ENCODE measurements at places on chromosomes 2 and 18.

- DNase-seq = no peak
Observed at GRCh38 chr2:127365211-127365643, 22.5 kb downstream of the MAP3K2 start.

GRCh38 chr2:172710584-172711047 lies 25.0 kb upstream of the RAPGEF4 start:
- peak; percentile 30 for DNase-seq

GRCh38 chr2:162215162-162215561 lies 28.1 kb downstream of the FAP start:
- DNase-seq = no peak

GRCh38 chr2:39210846-39211245 lies 32.9 kb downstream of the CDKL4 start:
- no peak for DNase-seq

GRCh38 chr2:27885661-27886060 lies 4.5 kb downstream of the RBKS start:
- no peak for DNase-seq

DNA sequence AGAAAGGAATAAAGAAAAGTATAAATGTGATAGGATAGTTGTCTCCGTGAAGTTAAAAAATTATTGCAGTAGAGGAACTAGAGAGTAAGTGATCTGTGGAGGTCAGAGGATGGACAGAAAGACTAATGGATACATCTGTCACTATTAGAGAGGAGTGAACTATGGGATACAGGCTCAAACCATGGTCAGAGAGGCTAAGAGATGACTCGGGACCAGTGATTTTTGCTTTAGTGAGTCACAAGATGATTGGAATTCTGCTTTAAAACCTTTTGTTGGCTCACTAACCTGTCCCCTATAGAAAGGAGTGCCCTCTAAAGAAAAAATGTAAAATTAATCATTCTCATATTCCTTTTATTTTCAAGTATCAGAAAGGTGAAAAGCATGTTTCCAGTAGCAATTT lies 30.3 kb downstream of the ALMS1 start:
- no peak for DNase-seq

GRCh38 chr2:214127571-214127970 lies 283.3 kb upstream of the VWC2L start:
- DNase-seq = no peak

- no peak for DNase-seq
Observed at GRCh38 chr2:113230531-113230930, 48.2 kb downstream of the PAX8 start.

GRCh38 chr2:191676790-191677645 lies 918 bp upstream of the NABP1 start:
- DNase-seq = peak; percentile 71

GRCh38 chr2:152924722-152925121 lies 206.3 kb downstream of the ARL6IP6 start:
- DNase-seq = peak; percentile 40

- DNase-seq = no peak
Observed at GRCh38 chr2:216533609-216534008, 35.0 kb downstream of the RPL37A start.

DNA sequence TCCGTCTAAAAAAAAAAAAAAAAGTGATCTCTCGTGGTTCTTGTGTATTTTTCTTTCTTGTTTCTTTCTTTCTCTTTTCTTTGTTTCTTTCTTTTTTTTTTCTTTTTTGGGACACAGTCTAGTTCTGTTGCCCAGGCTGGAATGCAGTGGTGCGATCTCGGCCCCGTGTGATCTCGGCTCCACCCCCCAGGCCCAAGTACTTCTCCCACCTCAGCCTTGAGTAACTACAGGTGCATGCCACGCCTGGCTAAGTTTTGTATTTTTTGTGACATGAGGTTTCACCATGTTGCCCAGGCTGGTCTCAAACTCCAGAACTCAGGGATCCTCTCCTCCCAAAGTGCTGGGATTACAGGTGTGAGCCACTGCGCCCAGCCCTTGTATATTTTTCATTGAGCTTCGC lies 91.4 kb downstream of the TMEM237 start:
- no peak for DNase-seq

DNA sequence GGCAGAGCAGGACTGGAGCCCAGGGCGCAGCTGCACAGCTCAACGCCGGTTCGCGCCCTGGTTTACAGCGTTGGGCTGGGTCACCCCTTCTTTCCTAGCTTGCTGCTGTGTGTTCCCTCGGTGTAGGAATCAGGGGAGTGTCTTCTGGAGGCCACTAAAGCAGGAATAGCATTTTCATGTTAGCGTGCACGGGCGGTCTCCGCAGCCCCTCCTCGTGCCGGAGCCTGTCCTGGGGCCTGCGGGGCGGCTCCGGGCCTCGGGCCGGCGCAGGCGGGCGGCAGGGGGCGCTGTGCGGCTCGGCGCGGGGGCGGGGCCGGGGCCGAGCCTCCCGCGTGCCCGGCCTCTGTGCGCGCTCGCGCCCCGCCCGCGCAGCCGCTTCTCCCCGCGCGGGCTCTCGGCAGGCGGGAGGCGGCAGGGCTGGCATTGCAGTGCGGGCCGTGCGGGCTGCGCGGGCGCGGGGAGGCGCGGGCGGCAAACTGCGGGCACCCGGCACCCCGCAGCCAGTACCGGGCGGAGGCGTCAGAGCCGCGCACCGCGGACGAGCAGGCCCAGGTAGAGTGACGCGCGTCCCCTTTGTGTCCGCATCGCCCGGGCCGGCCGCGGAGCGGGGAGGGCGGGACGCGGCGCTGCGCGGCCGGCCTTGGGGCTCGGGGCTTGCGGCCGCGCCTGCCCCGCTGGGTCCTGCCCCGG lies at the start of gene RNF144A:
Gene RNF144A (plus strand): TSS at position 342 of the 690 bp plus-strand sequence. CDS start 79,515 bp downstream, outside the sequence.
- peak; percentile 42 for DNase-seq

- DNase-seq = peak; percentile 42
Observed at GRCh38 chr2:235908826-235909225, 259.4 kb downstream of the GBX2 start.

DNA sequence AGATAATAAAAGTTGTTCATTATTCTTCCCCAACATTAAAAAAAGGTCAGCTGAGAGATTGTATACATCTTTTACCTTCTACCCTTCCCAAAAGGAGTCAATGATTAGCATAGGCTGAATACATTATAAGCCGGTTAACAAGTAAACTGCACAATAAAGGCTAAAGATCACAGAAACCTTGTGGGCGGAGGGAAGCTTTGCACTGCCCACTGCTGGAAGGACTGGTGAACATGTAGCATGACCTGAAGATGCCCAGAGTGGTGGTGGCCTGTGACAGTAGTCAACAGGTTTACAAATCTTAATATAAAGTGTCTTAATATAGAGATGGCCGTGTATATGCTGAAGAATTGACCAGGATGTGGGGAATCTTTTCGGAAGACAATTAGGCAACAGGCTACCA lies 35.6 kb downstream of the ARL5A start:
- no peak for DNase-seq

DNA sequence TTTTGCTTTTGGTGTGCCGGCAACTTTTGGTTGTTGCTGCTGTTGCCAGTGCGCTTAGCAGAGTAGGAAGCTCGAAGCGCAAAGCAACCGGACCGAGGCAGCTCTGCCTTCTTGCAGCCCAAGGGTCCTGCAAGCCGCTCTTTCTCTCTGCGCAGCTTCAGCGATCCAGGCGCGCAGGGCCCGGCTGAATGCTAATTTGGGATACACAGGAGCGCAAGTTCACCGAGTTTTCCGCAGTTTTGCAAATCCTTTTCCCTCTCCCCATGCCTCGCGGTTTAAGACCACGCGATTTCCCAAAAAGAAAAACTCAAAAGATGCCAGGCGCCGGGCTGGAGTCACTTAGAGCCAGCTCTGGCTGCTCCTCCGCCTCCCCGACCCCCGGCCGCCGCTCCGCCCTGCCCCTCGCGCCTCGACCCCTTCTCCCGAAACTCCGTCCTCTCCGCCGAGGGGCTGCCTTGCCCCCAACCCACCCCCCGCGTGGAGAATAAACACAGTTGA lies 13.5 kb upstream of the SIX3 start:
- no peak for DNase-seq

- no peak for DNase-seq
Observed at GRCh38 chr2:189982780-189983394, 79.6 kb downstream of the MSTN start.

DNA sequence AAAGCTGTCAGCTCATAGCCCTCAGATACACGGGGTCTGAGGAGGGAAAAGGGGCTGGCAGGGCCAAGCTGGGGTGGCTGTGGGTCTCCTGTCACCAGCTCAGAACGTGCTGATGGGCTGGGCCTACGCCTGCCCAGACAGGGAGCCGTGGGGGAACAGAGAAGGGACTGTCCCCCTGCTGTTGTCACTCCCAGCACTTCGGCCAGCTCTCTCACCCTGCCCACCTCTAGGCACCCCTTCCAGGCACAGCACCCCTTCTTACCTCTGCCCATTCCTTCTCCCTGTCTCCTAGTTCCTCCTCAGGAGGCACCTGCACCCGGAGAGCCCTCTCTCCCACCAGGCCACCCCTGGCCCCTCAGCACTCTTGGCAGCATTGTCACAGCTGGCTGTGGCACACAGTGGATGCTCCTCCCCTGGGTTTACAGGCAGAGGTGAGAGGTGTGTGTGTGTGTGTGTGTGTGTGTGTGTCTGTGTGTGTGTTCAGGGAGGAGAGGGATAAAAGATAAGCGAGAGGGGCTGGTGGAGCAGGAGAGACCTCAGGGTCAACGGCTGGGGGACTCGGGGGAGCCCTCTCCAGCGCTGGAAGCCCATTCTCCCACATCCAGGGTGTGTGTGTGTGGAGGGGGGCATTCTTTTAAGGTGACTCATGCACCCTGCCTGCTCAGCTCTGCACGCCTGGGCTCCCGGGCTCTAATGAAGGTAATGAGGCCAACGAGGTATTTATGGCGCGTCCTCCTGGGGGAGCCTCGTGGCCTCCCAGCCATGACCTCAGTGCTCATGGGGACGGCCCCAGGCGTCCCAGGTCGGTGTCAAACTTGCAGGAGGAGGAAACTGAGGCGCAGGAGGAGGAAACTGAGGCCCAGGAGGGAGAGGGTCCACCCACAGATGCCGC lies 66.1 kb upstream of the SMAD7 start:
- peak; percentile 50 for DNase-seq

GRCh38 chr2:27294928-27295327 lies 12.7 kb downstream of the TRIM54 start:
- DNase-seq = no peak

GRCh38 chr18:12774982-12775381 lies 72.1 kb downstream of the PSMG2 start:
- DNase-seq = no peak

DNA sequence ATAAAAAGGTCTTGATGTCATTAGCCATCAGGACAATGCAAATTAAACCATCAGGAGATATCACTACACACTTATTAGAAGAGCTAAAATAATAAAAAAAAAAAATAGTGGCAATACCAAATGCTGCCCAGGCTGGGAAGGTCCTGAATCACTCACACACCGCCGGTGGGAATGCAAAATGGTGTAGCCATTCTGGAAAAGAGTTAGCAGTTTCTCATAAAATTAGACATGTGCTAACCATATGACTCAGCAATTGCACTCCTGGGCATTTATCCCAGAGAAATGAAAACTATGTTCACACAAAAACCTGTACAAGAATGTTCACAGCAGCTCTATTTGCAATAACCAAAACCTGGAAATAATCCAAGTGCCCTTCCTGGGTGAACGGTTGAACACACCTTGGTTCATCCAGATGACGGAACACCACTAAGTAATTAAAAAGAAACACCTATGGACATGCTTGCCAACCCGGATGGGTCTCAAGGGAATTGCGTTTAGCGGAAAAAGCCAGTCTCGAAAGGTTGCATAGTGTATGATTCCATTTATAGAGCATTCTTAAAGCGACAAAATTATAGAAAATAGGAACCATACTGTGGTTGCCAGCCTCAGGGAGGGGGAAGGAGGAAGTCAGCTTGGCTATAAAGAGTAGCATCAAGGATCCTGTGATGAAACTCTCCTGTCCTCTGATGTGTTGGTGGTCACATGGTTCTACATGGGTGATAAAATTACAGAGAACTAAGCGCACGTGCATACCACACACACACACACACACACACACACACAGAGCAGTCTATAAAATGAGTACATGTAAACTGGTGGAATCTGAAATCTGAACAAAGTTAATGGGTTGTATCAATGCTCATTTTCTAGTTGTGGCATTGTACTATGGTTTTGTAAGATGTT lies 4.6 kb downstream of the MBP start:
- DNase-seq = peak; percentile 93

DNA sequence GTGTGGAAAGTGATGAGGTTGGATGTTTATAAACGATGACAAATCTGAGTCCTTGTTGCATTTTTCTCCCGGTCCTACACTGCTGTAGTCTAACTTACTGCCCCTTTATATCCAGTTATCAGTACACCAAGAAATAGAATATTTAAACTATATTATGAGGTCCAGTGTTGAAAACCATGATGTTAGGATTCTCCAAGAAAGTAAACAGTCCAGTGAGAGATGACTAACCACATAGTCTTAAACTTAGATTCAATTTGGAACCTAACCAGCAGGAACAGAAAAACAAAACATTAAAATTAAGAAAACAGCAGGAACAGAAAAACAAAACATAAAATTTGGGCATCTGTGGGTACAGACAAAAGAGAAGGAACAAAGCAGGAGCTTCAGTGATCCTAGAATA lies 143.2 kb downstream of the TPGS2 start:
- DNase-seq = no peak

GRCh38 chr2:75480971-75481836 lies 79.5 kb downstream of the EVA1A start:
- DNase-seq = no peak

GRCh38 chr2:133766164-133766832 lies 198.0 kb upstream of the NCKAP5 start:
- no peak for DNase-seq

DNA sequence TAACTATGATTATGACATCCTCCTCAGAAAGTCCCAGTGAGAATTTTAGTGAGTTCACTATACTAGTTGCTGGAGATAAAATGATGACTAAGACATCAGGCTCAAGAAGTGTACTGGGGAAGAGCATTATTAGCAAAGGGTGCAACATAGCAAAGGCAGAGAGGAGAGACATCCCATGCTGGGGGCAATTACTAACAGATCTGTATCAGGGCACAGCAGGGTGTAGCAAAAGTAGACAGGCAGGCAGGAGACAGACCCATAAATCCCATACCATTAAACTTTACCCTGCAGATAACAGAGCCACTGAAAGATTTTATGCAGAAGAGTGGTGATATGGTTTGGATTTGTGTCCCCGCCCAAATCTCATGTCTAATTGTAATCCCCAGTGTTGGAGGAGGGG lies 161.7 kb downstream of the SP3 start:
- DNase-seq = no peak

DNA sequence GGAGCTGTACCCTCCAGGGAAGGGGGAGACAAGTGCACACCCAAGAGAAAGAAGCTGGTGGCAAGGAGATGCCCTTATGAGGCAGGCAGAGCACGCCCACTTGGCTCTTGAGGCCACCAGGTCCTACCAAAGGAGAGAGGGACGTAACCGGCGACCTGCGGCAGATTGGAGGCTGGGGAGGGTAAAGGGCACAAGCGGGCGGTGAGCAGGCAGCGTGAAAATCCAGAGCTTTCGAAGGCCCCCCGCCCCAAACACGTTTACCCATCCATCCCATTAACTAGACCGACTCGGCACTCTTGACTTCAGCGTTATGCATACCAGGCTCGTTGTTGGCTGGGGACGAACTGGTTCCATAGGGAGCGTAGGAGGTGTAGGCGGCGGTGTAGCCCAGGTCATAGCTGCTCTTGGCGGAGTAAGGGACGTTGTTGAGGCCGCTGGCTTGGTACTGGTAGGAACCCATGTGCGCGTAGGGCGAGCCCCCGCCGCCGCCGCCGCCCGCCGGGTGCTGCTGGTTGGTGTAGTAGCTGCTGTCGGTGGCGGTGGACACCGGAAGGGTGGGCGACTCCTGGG lies 794 bp downstream of the DLX2 start:
- peak; percentile 30 for DNase-seq
